Vagina (tissue), 2 donors: ENCODE measurements at places on chromosomes 6 and 20.

GRCh38 chr6:589090-589489 is 67.8 kb downstream of the HUS1B start:
- no peak for DNase-seq

DNA sequence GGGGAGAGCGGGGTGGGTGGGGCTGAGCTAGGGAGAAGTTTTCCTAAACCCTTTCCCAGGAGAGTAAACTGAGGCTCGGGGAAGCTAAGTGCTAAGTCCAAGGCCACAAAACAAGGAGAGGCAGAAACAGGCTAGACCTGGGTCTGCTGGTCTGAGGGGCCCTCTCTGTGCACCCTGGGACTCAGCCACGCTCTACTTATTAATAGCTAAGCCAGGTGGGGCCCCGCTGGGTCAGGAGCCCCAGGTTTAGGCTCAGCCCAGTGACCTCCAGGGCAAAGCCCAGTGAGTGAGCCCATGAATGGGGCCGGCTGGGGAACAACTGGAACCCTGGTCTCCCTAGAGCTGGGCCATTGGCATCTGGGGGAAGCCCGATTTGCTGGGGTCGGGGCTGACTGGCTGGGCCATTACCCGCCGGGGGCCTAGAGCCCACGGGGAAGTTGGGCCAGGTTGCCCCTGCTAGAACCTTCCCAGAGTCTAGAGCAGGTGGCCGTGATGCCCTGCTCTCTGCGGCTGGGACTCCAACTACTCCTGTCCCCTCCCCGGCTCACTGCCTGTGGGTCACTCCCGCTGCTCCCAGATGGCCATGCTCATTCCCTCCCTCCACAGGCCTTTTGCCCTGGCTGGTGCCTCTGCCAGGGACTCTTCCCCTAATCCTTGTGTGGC is 24.1 kb upstream of the NOL4L start:
- DNase-seq = no peak

DNA sequence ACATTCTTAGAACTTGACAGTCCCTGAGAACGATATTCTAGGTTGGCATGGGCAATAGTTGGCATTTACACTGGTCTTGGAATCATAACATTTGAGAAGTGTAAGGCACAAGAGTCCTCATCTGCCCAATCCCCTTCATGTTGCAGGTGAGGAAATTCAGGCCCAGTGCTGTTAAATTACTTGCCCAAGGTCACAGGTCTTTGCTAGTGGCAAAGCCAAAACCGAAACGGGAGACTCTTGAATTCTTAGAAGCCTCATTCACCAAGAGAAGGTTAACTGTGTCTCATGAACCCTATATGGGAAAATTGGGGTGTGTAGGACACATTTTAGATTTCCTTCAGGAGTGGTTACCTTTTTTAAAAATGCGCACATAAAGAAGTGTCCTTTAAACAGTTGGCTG is 7.2 kb downstream of the E2F3 start:
- no peak for DNase-seq

- DNase-seq = no peak
Observed at GRCh38 chr6:151900256-151900655, 92.8 kb downstream of the ESR1 start.

GRCh38 chr20:56447227-56447626 is 21.2 kb upstream of the RTF2 start:
- DNase-seq = no peak

DNA sequence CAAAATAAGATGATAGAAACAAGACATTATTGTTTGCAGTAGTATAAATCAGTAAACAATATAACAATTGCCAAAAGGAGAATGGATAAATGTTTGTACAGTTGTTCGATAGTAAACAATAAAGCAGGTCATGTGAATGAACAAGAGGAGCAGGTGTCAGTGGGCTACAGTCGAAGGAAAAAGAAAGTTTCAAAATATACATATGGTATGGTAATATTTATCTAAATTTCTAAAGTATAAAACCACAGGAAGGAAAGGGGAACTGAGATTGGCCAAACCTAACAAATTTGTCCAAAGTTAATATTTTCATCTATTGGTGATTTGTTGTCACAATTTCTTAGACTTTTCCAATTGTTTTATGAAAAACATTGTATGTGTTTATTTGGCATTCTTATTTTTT is 110.9 kb downstream of the SH3BGRL2 start:
- no peak for DNase-seq

DNA sequence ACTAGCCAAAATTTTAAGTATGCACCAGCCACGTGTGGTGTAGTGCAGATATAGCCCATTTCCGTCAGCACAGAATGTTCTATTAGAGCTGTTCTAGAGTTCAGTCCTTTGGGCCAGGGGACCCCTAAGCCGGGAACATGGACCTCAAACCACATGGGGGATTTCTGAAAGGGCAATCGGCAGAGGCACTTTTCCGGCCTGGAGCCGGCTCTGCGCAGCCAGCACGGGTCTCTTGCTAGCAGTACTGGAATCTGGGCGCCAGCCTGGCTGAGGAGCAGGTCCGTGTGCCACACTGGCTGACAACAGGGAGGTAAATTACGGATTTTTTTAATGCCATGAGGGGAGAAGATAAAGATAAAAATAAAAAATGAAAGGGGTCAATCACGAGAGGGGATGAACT is 120.5 kb downstream of the SULF2 start:
- no peak for DNase-seq

- no peak for DNase-seq
Observed at GRCh38 chr6:42251500-42251899, 33.8 kb upstream of the MRPS10 start.

- DNase-seq = no peak
Observed at GRCh38 chr6:108969776-108970175, 121.6 kb downstream of the ARMC2 start.

GRCh38 chr20:62321521-62321948 is 18.7 kb downstream of the ADRM1 start:
- DNase-seq = no peak

- DNase-seq = no peak
Observed at GRCh38 chr6:3819161-3820110, 29.7 kb upstream of the FAM50B start.

GRCh38 chr6:108640104-108640503 is 79.4 kb downstream of the FOXO3 start:
- no peak for DNase-seq

DNA sequence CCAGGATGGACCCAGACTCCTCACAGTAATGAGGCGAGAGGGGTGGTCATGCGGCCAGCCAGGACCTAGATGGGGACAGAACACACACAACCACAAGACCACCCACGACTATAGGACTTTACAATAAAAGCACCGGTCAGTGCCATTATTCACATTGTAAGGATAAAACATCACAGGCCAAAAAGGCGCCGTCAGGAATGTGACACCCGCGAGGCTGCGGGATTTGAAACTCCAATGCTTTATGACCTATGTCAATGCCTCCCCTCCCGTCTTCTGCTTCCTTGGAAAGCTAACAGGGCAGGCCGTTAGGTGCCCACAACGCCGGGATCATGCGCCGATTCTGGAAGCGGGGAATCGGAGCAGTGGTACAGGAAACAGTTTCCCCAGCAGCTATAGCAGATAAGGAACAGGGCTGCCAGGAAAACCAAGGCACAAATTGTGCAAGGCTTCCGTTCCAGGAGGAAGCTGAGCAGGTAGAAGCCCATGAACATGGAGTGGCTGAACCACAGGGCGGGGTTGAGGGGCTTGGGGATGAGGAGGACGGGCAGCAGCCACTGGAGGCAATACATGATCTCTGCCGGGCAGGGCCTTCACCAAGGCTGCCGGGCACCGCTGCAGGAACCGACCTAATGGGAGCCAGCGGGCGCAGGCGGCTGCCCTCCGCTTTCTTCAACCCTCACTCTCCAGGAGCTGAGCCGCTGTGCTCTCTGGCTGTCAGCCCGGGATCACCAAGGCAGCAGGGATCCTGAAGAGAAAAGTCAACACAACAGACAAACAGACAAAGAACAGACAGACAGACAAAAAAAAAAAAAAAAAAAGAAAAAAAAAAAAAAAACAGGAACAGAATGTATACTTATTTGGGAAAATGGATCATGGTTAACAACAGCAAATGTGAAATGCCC is 2.2 kb upstream of the NNAT start:
- DNase-seq = no peak

GRCh38 chr6:148973538-148974208 is 226.8 kb downstream of the UST start:
- no peak for DNase-seq

- DNase-seq = peak; percentile 72
Observed at GRCh38 chr6:157471895-157472686, 91.1 kb downstream of the ZDHHC14 start.

- DNase-seq = no peak
Observed at GRCh38 chr6:157372501-157373280, 8.3 kb upstream of the ZDHHC14 start.

- peak; percentile 27 for DNase-seq
Observed at GRCh38 chr6:5138995-5139827, 54.1 kb downstream of the PPP1R3G start.

DNA sequence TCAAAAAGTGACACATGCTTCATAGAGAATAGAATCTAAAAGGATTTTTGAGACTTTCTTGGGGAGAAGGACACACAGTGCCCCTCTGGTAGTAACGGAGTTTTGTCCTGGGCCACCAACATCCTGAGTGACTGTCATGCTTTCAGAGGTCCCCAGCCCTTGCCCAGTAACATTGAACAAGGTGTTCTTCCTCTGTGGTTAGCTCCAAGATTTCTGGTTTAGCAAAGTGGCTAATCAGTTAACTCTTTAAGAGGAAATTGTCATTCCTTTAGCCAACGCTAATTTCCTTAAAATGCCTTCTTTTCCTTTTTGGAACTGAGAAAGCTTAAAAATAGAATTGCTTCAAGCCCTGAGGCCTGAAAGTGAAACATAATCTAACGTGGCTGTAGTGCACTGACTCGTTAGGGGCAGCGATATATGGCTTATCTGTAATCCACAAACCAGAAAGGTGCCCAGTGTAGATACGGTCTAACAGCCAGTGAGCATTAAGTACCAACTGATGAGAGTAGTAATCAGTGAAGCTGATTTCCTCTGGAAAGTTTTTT is 7.8 kb downstream of the E2F3 start:
- DNase-seq = no peak

DNA sequence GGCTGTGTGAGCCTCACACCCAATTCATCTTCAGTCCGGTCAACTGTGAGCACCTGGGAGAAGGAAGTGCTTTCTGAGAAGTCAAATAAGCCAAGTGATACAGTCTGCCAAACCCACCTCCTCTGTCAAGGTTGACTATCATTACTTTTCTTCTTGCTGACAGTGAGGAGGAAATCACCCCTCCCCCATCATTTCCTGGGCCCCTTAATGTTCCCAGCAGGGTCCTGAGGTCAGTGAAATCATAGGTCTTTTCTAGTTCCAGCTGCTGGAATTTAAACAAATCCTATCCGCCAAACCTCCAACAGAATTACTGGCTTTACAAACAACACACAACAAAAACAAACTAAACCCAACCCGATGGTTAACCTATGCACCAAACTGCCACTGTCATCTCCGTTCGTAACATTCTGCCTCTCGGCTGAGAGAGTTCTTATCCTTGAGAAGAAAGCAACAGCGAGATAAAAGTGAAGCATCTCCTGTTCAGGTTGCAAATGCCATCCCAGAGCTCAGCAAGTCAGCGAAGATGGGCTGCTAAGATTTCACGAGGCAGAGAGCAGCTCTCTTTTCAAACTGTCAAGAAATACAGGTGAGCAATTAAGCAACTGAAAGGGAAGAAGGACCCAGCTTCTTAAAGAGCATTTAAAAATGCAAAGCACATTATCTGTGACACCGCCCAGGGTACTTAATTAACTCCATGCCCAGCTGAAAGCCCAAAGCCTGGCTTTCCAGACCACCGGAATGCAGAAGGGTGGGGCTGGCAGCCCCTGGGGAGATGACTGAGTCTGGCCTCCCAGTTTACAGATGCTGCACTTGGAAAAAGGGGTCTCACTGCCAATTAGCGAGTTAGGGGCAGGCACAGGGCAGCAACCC is 24.7 kb downstream of the GFOD1 start:
- no peak for DNase-seq

DNA sequence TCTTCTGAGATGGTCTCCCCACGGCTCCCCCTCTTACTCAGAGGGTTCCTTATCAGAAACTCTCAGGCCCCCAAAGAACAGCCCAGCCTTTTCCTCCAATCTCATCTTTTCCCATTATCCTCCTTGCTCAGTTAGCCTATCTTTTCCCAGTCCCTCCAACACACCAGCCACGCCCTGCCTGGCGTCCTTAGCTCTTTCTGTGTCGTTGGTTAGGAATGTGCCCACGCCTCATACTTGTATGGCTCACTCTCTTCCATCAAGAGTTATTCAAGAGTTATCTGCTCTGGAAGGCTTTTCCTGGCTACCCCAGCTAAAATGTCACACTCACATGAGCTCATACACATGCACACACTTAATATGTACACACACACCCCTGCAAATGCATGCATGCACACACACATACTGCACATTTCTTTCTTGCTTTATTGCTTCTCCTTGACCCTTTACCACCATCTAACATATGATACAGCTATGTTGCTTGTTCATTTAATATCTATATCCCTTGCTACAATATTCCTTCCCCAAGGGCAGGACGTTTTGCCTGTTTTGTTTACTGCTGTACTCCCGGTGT is 37.6 kb downstream of the SLC2A10 start:
- no peak for DNase-seq

GRCh38 chr6:135280375-135281136 is 99.4 kb downstream of the MYB start:
- no peak for DNase-seq

- no peak for DNase-seq
Observed at GRCh38 chr20:44946271-44946852, 13.8 kb downstream of the TOMM34 start.

- DNase-seq = no peak
Observed at GRCh38 chr20:51318058-51318949, 224.2 kb downstream of the NFATC2 start.

DNA sequence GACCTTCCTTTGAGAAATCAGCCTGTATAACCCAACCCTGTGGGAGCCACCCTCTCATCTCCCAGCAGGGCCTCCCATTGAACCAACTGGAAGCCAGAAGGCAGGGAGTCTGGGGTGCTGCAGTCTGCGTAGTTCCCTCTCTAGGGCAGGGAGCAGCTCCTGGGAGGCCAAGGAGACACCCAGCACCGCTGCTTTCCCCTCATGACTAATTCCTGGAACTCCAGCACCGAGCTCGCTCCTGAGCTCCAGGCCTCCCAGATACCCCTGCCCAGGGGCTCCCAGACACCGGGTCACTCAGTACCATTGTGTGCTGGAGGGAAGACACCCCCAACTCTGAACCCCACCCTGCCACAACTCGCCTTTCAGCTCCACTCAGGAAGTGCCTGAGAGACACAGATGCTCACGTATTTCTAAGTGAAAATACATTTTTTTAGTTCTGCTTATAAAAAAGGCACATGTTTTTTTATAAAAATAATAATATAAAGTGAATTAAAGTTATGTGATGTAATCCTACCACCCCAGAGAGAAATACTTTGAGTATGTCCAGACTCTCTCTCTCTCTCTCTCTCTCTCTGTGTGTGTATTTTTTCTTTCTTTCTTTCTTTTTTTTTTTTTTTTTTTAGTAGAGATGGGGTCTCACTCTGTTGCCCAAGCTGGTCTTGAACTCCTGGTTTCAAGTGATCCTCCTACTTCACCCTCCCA is 17.5 kb downstream of the PIM1 start:
- no peak for DNase-seq

GRCh38 chr20:47054945-47055344 is 160.3 kb downstream of the EYA2 start:
- no peak for DNase-seq

GRCh38 chr6:126064257-126064747 is 78.0 kb downstream of the TRMT11 start:
- no peak for DNase-seq
